ENCODE measurements at places on chromosomes 6 and 20.

DNA sequence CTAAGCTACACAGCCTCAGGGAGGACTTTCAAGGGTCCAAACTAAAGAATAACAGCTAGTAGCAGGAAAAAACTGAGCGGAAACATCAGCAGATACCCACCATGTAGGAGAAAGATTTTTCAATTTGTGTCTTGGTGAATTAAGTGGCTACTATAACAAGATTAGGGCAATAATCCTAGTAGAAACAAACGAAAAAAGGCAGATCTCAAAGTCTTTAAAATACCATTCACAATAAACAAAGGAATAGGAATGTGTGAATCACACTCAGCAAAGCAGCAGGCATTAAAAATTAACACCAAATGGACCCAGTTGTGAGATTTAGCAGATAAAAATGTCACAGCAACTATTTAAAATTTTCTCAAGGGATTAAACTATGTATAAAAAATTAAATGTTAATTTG, 761.2 kb downstream of the TENT5A start:
- DNase-seq, result no peak

DNA sequence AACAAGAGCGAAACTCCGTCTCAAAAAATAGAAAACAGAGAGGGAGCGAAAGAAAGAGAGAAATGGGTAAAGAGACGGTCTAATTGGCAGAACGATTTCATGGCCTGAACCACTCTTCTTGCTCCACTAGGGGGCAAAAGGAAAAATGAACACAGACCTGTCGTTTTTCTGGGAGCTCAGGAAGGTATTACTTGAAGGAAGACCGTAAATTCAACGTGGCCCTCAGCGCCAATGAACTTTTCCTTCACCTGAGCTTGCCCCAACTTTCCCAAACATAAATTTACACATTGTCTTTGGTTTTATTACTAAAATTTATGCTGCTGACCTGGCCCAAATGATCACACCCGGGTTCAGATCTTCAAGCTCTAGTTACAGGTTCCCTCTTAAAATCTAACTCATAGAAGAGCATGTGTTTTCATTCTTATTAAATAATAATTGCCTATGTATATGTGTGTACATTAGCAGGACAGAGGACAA, 67.3 kb downstream of the ATP9A start:
- no peak for DNase-seq

- no peak for DNase-seq
Measured at GRCh38 chr6:141401851-141402250, 730.9 kb upstream of the GJE1 start.

- DNase-seq, result no peak
Measured at GRCh38 chr6:153172815-153173214, 41.7 kb upstream of the RGS17 start.

GRCh38 chr6:164947164-164947563, 362.2 kb downstream of the C6orf118 start:
- DNase-seq, result no peak

- no peak for DNase-seq
Measured at GRCh38 chr6:13553646-13554045, 20.8 kb upstream of the SIRT5 start.

DNA sequence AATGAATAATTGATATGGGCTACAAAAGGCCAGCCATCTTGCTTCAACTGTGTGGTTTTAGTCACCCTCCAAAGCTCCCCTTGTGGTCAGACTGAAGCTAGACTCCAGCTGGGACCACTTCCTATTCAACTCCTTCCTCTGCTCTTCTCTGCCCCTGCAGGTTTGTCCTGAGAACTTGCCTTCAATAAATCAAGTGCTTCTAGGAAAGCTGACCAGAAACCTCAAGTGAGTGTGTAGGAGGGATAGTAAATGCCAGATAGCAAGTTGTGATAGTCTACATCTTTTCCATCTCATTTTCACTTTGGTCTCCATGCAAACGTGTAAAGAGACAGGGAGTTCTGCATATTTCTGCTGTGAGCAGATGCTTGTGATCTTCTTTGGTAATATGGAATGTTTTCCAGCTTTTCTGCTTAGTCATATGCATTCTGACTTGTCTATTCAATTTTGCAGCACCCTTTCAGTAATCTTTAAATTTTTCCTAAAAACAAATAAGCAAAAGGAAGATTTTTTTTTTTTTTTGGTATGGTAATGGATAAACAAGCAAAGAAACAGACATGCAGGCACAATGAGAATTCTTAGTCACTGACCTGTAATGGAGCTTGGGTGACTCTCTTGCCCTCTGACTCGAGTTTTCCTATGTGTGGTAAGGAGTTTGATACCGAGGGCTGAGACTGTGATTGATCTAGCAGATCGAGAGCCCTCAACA, 201.3 kb upstream of the BTBD3 start:
- DNase-seq, result no peak

DNA sequence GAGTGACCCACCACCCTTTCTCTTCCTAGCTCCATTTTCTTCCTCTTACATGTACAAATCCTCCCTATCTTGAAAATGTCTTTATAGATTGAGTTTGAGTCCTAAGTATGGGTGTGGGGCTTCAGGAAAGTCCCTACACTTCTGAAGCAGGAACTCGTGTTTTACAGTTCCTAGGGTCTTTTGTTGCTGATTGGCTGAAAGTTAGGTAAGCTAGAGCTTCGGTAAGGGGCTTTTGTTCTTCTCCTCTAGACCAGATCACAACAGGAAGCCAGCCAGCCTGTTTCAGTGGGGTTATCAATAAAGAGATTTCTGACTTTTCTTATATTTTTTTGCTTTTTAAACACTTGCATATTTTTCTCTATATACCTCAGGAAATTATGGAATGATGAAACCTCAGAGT, 51.3 kb downstream of the CNR1 start:
- DNase-seq, result no peak

DNA sequence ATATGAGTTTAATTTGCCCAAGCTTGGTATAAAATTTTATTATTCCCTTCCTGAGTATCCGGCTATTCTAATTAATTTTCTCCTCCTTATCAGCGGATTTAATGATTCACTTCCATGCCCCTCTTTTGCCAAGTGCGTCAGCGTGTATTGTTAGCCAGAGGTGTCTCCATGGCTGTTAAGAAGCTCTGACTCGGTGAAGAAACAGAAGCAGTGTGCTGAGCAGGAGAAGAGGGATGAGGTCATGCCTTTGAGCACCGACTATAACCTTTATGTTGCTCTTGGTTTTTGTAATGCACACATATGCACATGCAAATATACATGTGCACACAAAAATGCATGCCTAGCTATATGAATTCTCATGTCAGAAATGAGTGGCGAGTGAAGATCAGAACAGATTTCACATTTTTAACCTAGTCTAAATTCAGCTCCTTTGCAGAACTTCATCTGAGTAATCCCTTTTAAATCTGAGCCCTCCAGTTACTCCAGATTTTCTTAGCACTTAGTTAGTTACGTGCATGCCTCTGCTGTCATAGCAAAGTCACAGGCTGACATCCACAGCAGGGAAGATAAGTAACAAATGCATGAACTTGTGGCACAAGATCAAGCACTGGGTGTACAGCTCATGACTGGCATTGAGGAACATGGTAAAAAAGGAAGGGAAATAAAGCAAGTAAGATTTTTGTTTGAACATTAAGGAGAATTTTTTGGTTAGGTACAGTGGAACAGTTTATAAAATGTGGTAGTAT, 24.3 kb downstream of the HTR1E start:
- no peak for DNase-seq

- no peak for DNase-seq
Measured at GRCh38 chr20:55579802-55580201, 425.5 kb downstream of the CBLN4 start.

GRCh38 chr6:118333772-118334171, 214.3 kb upstream of the PLN start:
- DNase-seq, result no peak

GRCh38 chr20:62191781-62192559, 9.1 kb downstream of the MTG2 start:
- DNase-seq, result no peak

Data from T-helper 2 cell (primary cell).